ENCODE measurements at places on chromosomes 2 and 18. TPM values are rescaled to one million over a fixed set of nuclear protein-coding genes. Genes with fewer than 3 reads are reported as not detected.

The SLC14A1 gene
- polyA plus RNA-seq: 23.5 TPM

The UGT1A5 gene
- not detected for polyA plus RNA-seq

The PIKFYVE gene
- 9.8 TPM for polyA plus RNA-seq

The SCLY gene
- 13.6 TPM for polyA plus RNA-seq

The ARHGAP28 gene
- polyA plus RNA-seq: 9.1 TPM

The EFR3B gene
- polyA plus RNA-seq: 0.51 TPM

The NGEF gene
- polyA plus RNA-seq: 4.2 TPM

The RAD51AP2 gene
- not detected for polyA plus RNA-seq

The KATNAL2 gene
- 1.8 TPM for polyA plus RNA-seq

The TMEM17 gene
- 1.6 TPM for polyA plus RNA-seq

The IL18R1 gene
- 3.3 TPM for polyA plus RNA-seq

The CAB39 gene
- 42.9 TPM for polyA plus RNA-seq

The QPCT gene
- 11.4 TPM for polyA plus RNA-seq

The REEP1 gene
- polyA plus RNA-seq: 39.5 TPM

The TMEM247 gene
- polyA plus RNA-seq: not detected
